Activated CD4-positive, alpha-beta T cell treated with anti-CD3 and anti-CD28 coated beads, Interleukin-2, amount 50 U/mL, for 1 hour (primary cell): ENCODE measurements at places on chromosomes 2 and 18.

GRCh38 chr2:883803-884748, 66.6 kb upstream of the SNTG2 start:
- no peak for DNase-seq

- no peak for DNase-seq
Observed at GRCh38 chr2:61328707-61329251, 142.1 kb downstream of the USP34 start.

DNA sequence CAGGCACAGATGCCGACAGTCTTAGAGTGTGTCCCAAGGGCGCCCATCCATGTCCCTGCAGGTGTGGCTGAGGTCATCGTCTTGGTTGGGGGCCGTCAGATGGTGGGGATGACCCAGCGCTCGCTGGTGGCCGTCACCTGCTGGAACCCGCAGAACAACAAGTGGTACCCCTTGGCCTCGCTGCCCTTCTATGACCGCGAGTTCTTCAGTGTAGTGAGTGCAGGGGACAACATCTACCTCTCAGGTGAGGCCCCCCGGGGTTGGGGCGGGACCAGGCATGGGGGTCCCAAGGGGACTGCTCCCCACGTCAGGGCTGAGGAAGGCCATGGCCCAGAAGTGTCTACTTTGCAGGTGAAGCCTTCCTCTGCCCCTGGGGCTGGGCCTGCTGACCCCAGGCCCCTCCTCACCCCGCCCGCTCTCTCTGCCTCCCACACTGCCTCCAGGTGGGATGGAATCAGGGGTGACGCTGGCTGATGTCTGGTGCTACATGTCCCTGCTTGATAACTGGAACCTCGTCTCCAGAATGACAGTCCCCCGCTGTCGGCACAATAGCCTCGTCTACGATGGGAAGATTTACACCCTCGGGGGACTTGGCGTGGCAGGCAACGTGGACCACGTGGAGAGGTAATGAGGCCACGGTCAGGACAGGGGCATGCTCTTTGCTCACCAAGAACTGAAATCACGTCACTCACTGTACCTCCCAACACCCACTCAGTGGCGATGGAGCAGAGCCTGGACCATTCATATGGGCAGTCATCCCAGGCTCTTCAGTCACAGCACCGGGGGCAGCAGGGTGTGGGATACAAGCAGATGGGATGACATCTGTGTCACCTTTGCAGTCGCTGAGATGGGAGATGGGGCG, 230.8 kb downstream of the ATAD2B start:
- no peak for DNase-seq

DNA sequence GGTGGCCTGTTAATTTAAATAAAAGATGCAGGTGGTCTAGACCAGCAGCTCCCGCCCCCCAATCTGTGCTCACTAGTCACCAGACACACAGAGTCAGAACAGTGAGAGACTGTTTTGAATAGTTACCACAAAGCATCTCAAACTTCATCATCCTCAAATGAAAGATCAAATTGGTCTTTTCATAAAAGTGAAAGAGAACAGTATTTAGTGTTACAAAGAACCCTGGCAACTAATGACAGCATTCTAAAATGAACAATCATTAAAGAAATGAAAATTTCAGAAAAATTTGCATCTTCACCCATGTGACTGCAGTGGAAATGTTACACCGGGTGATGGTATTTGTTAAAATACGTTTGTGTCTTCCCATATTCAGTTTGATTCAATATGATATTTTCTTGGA, 65.5 kb upstream of the PMAIP1 start:
- DNase-seq = no peak

- DNase-seq = no peak
Observed at GRCh38 chr2:32977228-32977758, 30.5 kb downstream of the LTBP1 start.

DNA sequence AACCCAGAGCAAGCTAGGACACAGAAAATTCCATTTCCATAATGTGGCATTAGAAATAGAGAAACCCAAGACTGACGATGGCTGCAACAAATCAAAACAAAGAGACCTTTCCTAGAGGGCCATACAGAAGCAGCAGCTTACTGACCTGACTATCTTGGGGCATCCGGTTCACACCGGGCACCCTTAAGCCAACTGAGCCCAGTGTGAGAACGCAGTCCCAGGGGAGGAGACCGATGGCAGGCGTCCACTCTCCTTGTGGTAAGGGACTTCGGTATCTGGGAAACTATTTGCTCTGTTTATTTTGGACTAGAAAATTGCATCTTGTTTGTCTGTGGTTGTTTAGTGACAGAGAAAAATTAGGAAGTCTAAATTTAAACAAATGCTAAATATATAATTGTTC, 244.8 kb upstream of the COPS8 start:
- DNase-seq = no peak

GRCh38 chr18:10298346-10298745, 156.1 kb upstream of the APCDD1 start:
- no peak for DNase-seq

GRCh38 chr18:67232406-67232805, 284.1 kb downstream of the DSEL start:
- no peak for DNase-seq

- no peak for DNase-seq
Observed at GRCh38 chr2:200000444-200001163, 45.2 kb downstream of the MAIP1 start.
